ENCODE measurements at places on chromosomes 1 and 21. TPM values are rescaled to one million over a fixed set of nuclear protein-coding genes. Genes with fewer than 3 reads are reported as not detected.

DNA sequence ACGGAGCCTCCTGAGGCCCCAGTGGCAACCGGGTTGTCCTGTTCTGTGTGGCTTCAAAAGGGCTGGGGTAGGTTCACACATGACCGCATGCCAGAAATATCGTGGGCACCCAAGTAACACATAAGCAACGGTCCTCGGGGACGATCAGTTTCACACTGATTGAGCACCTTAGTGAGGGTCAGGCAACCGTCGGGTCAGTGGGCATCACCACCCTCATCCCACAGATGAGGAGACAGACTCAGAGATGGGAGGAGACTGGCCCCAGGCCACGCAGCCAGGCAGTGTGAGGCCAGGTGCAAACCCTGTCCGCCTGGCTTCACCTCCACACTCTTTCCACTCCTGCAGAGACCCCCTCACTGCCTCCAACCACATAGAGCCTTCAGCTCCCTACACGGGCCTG is 309.8 kb downstream of the MATN1 start:
- H3K27me3 ChIP-seq, result no peaks in the 10 kb centered on the region
- no peaks in the 10 kb centered on the region for H3K4me1 ChIP-seq
- no peak overlapping the region for H3K4me3 ChIP-seq
- no peak for DNase-seq

Gene FAM151A
- total RNA-seq, result not detected

DNA sequence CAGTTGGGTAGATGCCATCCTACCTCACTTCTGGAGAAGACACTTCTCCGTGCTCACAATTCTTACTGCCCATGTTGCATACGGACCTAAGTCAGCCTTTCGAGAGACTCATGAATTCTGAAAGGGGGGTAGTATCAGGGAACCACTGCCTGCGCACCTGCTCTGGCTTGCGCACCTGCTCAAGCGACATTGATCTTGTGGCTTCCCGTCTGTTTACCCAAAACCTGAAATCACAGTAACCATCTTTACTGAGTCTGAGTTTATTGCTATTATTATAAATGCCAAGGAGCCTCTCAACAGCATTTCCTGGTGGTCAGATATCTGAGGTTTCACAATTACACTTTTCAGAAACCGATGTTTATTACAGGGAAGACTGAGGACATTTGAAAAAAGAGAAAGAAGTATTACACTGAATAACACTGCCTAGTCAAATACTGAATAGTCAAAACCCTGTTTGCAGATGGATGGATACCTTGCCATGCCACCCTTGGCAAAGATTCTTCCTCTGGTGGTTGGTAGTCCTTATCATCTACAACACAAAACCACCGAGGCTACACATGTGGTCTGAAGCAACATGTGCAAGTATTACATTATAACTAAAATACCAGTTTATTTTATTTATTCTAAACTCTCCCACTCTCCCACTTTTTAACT is 208.7 kb downstream of the SIPA1L2 start:
- no peaks in the 10 kb centered on the region for H3K36me3 ChIP-seq
- H3K27ac ChIP-seq, result no peak overlapping the region
- H3K27me3 ChIP-seq, result no peaks in the 10 kb centered on the region
- H3K4me1 ChIP-seq, result no peaks in the 10 kb centered on the region

- H3K27me3 ChIP-seq, result no peaks in the 10 kb centered on the region
- H3K4me1 ChIP-seq, result no peaks in the 10 kb centered on the region
- H3K27ac ChIP-seq, result no peak overlapping the region
- no peak for DNase-seq
Observed at GRCh38 chr1:34406833-34407539, 230.3 kb downstream of the C1orf94 start.

All from CD4-positive, CD25-positive, alpha-beta regulatory T cell (primary cell).